KG1 (cell line): ENCODE measurements at places on chromosomes 2 and 18.

- no peak for DNase-seq
These were observed 90.9 kb upstream of the ID2 start for GRCh38 chr2:8590938-8591337.

DNA sequence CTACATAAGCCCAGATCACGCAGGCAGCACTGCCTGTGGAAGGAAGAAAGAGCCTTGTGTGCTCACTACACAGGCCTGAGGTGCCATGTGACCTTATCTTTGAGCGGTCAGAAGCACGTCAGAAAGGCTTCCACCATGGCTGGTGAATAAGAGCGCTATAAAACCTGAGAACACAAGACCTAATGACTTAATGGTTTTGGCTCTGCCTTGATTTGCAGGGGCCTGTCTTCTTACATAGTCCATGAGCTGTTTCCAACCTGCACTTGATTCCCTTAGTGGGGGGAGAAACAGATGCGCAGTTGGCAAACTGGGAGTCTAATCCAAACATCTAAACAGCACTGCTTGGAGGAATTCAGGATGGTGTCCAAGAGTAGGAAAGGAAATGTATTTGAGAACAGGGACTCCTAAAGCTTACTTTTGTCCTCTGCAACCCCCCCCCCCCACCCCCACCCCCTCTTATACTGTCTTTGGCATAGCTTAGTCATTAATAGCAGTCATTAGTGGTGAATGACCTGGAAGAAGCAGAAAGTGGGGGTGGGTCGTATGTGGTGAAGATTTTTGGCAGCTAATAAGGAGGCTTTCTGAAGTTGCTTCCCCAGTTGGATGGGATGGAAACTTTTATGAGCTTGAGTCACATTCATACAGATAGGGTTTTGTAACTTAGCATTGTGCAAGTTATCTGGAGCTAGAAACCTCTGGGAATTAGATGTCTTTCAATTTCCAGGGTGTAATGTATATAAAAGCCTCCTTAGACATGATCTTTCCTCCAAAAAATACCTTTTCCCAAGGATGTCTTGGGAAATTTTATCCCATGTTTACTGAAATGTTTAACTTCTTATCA is 454.1 kb downstream of the MEIS1 start:
- no peak for DNase-seq

DNA sequence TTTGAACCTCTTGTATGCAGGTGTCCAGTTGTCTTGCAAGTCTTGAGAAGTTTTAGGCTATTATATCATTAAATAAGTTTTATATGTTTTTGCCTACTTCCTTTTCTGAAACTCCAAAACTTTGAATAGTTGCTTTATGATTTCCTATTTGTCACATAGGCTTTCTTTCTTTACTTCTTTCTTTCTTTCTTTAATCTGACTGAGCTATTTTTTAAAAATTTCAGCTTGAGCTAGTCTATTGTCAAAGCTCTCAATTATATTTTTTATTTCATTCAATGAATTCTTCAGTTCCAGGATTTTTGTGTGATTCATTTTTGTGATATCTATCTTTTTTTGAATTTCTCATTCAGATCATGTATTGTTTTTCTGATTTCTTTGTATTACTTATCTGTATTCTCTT is 102.1 kb upstream of the TMEM178A start:
- no peak for DNase-seq

- no peak for DNase-seq
These were observed 38.1 kb upstream of the PAX3 start for GRCh38 chr2:222336931-222337330.

DNA sequence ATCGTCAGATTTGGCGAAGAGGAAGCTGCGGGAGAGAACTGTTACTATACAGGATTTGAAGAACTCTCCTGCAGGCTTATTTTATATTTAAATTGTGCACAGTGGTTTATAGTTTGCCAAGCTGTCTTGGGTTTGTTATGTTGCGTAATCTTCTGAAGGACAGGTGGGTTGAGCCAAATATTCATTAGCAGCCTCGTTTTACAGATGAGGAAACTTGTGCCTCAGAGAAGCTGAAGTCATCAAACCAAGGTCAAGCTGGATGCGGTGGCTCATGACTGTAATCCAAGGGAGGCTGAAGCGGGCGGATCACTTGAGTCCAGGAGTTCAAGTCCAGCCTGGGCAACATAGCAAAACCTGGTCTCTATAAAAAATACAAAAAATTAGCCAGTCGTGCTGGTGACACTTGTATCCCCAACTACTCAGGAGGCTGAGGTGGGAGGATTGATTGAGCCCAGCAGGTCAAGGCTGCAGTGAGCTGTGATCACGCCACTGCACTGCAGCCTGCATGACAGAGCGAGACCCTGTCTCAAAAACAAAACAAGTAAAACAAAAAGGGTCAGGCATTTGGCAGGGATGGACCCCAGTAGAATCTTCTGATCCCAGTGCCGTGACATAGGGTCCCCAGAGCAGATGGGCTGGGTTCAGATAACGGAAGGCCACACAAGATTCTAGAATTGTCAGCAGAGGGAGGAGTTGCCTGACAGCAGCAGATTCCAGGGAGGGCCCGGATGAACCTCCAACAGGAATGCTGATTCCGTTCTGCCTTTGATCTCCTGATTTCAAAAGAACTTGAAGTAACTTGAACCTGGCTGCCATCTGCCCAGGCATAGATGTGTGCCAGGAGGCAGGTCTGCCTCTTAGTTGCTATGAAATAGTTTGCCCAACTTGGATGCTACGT is 50.6 kb downstream of the SH3BP4 start:
- DNase-seq: no peak

- DNase-seq: no peak
These were observed 7.3 kb downstream of the DES start for GRCh38 chr2:219425238-219426067.

GRCh38 chr2:119232666-119232993 is 9.0 kb downstream of the STEAP3 start:
- DNase-seq: no peak

DNA sequence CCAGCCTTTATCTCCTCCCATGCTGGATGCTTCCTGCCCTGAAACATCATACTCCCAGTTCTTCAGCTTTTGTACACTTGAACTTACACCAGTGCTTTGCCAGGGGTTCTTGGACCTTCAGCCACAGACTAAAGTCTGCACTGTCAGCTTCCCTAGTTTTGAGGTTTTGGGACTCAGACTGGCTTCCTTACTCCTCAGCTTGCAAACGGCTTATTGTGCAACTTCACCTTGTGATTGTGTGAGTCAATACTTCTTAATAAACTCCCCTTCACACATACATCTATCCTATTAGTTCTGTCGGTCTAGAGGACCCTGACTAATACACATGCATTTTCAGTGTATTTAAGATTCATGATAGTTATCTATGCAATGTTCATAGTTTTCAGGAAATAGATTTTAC is 35.8 kb upstream of the ZNF804A start:
- DNase-seq: peak; percentile 31

GRCh38 chr18:31977270-31977872 is 34.4 kb upstream of the TRAPPC8 start:
- no peak for DNase-seq

DNA sequence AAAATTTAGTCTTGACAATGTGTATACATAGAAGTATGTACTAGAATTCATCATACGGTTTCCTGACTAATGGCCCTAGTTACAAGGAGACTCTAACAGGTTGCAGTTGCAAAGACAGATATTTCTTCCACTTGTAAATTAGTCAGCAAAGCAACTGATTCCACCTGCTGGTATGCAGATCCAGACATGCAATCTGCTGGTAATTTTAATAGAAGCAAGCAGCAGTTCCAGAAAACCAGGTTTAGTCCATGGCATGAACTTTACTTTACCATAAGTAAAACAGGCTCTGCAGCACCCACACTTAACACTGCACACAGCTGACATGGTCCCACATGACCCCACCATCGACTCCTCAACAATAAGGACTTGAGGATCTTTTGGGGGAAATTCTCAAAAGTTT is 110.9 kb upstream of the SP3 start:
- DNase-seq: no peak

DNA sequence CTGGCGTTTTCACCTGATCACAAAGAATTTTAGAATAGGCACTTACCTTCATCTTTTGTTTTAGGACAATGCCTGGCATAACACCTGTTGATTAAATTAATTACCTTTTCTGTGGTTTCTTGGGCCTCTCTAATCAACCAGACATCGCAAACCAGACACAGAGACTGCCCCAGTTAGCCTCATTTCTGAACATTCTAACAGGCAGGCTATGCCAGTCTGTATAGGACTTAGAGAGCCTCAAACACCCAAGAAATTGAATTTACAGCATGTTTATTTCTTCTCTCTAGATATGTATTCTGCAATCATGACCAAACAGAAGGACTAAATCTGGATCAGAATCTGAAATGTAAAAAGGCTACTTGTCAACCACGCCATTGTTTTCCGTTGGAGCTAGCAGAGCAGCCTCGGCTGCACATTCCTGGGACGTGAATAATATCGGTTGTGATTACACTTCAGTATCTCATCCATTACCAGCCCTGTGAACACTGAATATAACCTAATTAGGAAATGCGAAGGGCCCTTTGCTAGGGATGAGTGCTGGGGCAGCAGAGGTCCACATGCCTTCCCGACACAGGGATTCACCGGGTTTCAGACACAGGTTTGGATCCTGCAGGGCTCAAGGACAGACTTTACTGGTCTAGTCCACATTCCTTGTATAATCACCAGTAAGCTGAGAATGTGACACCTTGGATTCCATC is 17.5 kb upstream of the CDC42EP3 start:
- no peak for DNase-seq

DNA sequence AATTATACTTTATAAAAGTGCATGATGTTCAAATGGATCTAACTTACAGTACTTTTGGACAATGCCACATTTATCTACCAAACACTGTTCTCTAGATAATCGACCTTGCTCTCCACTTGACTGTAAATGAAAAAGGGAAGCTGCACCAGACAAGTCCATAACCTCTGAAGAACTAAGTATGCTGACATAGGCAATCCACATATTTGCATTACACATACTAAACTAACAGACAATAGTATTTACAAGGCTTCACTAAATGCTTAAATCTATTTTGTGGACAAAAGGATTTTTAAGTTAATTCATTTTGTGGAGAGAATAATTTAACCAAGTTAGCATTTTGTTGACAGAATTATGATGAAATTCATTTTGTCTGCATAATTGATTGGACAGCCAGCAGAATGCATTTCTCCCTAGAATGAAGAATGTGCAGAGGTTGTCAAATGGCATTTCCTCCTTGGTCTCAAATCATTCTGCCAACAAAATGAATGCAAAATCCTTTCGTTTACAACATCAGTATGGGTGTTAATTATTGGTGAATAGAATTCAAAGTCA is 520.9 kb downstream of the CPS1 start:
- DNase-seq: no peak

DNA sequence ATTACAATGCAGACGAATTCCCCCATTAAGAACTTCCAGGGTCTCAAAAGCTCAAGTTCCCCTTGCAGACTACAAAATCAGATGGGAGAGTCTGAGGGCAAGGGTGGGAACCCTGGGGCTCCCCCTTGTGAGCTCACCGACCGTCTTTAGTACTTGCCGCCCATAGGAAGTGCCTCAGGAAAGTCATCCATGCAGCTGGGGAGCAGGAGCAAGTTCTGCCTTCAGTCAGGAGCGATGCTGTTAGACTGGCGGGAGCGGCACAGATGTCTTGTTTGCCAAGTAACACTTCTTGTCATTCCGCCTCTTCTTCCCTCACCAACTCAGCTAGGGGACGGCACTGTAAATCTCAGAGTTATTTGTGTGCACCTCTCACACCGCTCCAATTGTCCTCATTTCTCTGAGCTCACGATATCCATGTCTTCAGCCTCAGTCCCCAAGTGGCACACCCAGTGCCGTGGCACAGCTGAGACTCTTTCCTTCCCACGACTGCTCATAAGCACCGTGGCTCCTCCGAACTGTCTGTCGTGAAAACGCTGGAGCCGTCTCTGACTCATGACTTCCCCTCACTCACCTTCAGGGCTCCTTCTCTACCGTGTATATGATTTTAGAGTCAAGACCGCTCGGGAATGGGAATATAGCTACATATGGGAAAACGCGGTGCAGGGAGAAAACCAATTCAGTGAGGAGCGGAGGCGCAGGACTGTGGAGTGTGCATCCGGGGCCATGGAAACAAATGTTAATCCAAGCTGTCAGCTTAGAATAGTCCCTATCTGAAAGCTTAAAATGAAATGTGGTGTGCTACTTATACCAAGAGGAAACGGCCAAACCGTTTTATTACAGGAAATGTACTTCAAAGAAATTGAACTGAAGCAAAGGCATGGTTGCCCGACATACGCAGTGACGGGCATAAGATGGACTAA is 34.0 kb downstream of the UXS1 start:
- DNase-seq: peak; percentile 89

GRCh38 chr2:4930704-4931103 is 761.5 kb upstream of the SOX11 start:
- no peak for DNase-seq

GRCh38 chr2:31023541-31023940 is 114.7 kb downstream of the GALNT14 start:
- no peak for DNase-seq

- DNase-seq: no peak
These were observed 113.7 kb downstream of the SPOPL start for GRCh38 chr2:138615257-138615656.

GRCh38 chr2:86518481-86518880 is 44.8 kb downstream of the CHMP3 start:
- no peak for DNase-seq

- no peak for DNase-seq
These were observed 103.0 kb downstream of the USP40 start for GRCh38 chr2:233463586-233463985.

GRCh38 chr18:74994502-74995418 is 214.2 kb downstream of the PTGR3 start:
- DNase-seq: no peak

DNA sequence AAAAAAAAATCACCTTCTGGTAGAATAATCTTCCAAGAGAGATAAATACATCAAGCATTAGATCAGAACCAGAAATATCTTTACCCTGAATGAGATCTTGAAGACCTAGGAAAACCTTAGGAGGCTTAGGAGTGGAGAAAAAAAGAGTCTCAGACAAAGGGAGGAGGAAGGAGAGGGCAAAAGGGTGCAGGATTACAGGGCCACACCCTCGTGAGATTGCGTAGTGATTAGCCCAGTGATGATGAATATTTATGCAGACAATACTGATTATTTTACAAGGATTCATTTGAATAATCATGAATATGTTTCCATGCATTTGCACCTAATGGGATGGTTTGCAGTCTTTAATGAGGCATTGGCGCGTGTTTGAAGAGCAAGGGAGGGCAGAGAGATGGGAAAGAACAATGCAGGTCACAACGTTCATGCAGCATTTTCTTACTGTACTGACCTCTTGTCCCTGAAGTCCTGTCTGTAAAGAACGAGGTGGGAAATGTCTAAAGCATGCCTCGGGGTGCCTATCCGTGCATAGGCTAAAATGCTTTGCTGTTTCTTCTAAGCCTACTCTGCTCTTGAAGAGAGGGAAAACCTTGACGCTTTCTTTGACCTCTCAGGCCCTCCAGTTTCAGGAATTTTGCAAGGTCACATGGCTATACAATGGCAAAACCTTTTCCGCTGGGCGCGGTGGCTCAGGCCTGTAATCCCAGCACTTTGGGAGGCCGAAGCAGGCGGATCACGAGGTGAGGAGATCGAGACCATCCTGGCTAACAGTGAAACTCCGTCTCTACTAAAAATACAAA is 18.6 kb upstream of the ZNF532 start:
- DNase-seq: no peak

GRCh38 chr18:48992791-48993555 is 42.2 kb upstream of the SMAD7 start:
- DNase-seq: peak; percentile 51
